ENCODE measurements at places on chromosomes 12 and 14.
A peak's percentile ranks its signal among the peaks of the same experiment; 100 is the strongest.

GRCh38 chr12:81692008-81692407 lies 67.1 kb downstream of the PPFIA2 start:
- no peak overlapping the region for H3K27ac ChIP-seq
- H3K4me3 ChIP-seq, result no peak overlapping the region
- no peaks in the 10 kb centered on the region for H3K27me3 ChIP-seq

DNA sequence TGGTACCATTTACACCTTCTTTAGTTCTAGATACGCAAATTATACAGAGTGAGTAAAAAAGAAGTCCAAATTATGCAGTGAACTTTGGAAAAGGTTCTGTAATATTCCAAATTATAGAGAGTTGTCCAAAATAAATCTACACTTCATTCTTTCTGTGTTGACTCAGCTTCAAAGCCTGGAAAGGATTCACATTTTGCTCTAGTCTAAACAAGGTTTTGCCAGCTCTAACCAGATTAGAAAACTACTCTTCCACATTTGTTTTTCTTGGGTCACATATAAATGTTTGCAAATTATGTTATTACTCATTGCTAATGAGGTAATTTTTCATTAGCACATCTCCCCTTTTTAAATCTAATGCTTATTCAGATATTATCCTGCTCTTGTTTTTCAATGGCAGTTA lies 1562.4 kb upstream of the SEL1L start:
- H3K4me3 ChIP-seq, result no peak overlapping the region
- H3K27me3 ChIP-seq, result no peaks in the 10 kb centered on the region
- H3K36me3 ChIP-seq, result no peaks in the 10 kb centered on the region
- H3K27ac ChIP-seq, result no peak overlapping the region
- H3K4me1 ChIP-seq, result no peaks in the 10 kb centered on the region

- no peak for DNase-seq
- no peaks in the 10 kb centered on the region for H3K4me1 ChIP-seq
- no peaks in the 10 kb centered on the region for H3K27me3 ChIP-seq
- H3K27ac ChIP-seq, result no peak overlapping the region
- H3K36me3 ChIP-seq, result no peaks in the 10 kb centered on the region
- H3K4me3 ChIP-seq, result no peak overlapping the region
These were observed 21.8 kb downstream of the FKBP11 start for GRCh38 chr12:48903363-48903981.

DNA sequence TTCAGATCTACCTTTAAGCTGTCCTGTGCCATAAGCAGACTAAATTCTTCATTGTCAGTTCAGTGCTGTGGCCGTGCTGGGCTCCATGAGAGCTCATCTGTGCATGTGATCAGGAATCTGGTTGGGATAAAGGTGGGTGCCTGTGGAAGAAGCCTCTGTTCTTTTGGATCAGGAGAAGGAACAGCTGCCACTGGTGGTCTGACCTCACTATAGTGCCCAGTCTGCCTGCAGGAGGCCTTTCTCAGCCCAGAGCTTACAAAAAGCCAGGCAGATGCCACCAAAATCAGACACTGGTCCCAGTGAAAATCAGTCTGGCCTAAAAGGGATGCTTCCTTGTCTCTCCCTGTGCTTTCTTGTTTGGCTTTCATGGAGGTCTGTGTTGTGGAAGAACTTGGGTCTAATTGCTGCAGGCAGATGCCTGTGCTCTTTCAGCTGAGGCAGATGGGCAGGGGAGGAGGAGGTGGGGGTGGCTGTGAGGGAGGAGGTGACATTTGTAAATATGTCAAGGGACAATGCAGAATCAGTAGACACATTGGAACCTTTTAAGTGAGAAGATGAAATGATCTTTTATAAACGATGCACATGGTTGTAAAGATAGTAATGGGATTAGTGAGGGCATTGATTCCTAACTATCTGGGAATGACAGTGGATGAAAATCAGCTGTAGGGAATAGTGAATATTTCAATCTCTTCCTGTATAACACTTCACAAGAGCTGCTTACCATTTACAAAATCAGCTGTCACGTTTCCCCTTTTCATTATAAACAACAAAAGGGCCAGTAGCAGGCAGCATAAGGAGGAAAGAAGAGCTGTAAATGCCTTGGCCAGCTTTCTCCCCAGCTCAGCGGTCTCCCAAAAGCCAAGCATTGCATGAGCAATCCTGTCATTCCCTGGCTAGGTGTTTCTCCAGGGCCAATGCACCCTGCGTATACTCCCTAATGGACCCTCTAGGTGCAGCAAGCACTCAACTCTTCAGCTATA lies 44.6 kb downstream of the CACNA2D4 start:
- H3K36me3 ChIP-seq, result no peaks in the 10 kb centered on the region
- no peaks in the 10 kb centered on the region for H3K27me3 ChIP-seq
- no peak for DNase-seq
- no peaks in the 10 kb centered on the region for H3K4me1 ChIP-seq
- H3K4me3 ChIP-seq, result no peak overlapping the region

GRCh38 chr12:124569375-124570148 lies 2.1 kb upstream of the NCOR2 start:
- H3K27ac ChIP-seq, result no peak overlapping the region
- H3K36me3 ChIP-seq, result no peaks in the 10 kb centered on the region
- no peaks in the 10 kb centered on the region for H3K27me3 ChIP-seq
- H3K4me3 ChIP-seq, result no peak overlapping the region

GRCh38 chr12:50740307-50740706 lies 23.6 kb upstream of the ATF1 start:
- DNase-seq, result no peak
- H3K4me1 ChIP-seq, result no peaks in the 10 kb centered on the region
- H3K27me3 ChIP-seq, result no peaks in the 10 kb centered on the region
- H3K36me3 ChIP-seq, result peaks cover 10% of the 10 kb centered on the region
- H3K4me3 ChIP-seq, result no peak overlapping the region

DNA sequence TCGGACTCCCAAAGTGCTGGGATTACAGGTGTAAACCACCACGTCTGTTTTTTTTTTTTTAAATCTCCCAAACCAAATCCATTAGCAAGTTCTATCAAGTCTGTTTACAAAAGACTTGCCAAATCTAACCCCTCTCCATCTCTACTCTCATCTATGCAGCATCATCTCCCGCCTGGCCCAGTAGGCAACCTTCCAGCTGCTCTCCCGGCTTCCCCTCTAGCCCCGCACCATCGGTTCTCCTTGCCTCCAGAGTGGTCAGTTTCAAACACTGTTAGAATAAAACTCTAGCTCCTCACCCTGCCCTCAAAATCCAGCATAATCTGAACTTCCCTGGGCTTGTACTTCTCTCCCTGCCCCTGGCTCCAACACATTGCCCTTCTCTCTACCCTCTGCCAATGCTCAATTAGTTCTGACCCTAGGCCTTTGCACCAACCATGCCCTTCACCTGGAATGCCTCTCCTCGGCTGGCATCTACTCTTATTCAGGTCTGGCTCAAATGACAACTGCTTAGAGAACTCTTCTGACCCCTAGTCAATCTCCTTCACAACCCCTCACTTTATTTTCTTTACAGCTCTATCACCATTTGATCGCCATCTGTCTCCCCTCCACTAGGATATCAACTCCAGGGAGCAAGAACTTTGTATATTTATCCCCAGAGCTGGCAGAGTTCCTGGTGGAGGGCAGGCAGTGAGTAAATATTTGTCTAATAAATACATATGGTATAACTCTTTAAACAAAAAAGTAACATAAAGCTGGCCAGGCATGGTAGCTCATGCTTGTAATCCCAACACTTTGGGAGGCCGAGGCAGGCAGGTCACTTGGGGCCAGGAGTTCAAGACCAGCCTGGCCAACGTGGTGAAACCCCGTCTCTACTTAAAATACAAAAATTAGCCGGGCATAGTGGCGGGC lies 4.9 kb downstream of the WSB2 start:
- no peak for DNase-seq
- no peak overlapping the region for H3K4me3 ChIP-seq
- no peaks in the 10 kb centered on the region for H3K27me3 ChIP-seq
- no peak overlapping the region for H3K27ac ChIP-seq

- no peak overlapping the region for H3K27ac ChIP-seq
- H3K27me3 ChIP-seq, result peaks cover 36% of the 10 kb centered on the region
- no peaks in the 10 kb centered on the region for H3K36me3 ChIP-seq
- H3K4me3 ChIP-seq, result no peak overlapping the region
- DNase-seq, result no peak
These were observed 1.7 kb upstream of the VASH1 start for GRCh38 chr14:76759589-76759988.

DNA sequence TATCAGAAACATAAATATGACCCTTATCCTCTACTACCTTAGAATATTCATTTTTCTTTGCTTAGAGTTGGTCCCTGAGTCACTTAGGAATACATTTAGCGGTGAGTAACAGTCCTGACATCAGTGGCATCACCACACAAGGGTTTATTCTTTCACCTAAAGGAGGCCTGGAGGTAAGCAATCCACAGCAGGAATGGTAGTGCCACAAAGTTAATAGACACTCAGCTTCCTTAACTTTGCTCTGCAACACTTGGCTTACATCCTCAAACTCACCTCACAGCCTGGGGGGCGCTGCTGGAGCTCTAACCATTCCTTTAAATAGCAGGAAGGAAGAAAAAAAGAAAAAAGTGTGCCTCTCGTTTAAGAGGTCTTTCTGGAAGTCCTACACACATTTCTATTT lies 29.1 kb downstream of the BBOF1 start:
- H3K4me3 ChIP-seq, result no peak overlapping the region
- no peak overlapping the region for H3K27ac ChIP-seq
- no peaks in the 10 kb centered on the region for H3K27me3 ChIP-seq
- H3K4me1 ChIP-seq, result no peaks in the 10 kb centered on the region
- no peaks in the 10 kb centered on the region for H3K36me3 ChIP-seq
- peak; percentile 5 for DNase-seq

DNA sequence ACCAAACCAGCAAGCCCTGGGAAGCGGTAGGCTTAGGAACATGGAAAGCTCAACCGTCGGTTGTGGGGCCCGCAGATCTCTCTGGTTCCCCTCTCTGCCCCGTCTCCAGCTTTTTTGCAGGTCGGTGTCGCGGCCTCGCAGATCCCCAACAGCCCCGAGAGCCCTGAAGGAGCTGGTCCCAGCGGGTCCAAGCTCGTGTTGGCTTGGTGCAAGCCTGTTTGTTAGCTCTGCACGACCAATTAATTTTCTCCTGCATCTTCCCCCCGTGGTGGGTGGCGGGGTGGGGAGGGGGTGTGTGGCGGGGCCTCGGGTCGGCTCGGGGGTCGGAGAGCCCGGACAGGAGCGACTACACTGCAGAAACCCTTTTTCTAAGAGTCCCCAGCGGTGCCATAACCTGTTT lies 449 bp upstream of the SLC24A4 start:
- H3K27me3 ChIP-seq, result peaks cover 45% of the 10 kb centered on the region
- H3K4me3 ChIP-seq, result peak overlapping the region; percentile 49
- H3K36me3 ChIP-seq, result no peaks in the 10 kb centered on the region
- no peaks in the 10 kb centered on the region for H3K4me1 ChIP-seq

- DNase-seq, result no peak
- no peaks in the 10 kb centered on the region for H3K36me3 ChIP-seq
- H3K4me1 ChIP-seq, result no peaks in the 10 kb centered on the region
- no peak overlapping the region for H3K4me3 ChIP-seq
- H3K27me3 ChIP-seq, result no peaks in the 10 kb centered on the region
These were observed 59.6 kb downstream of the PPFIA2 start for GRCh38 chr12:81699551-81699950.

DNA sequence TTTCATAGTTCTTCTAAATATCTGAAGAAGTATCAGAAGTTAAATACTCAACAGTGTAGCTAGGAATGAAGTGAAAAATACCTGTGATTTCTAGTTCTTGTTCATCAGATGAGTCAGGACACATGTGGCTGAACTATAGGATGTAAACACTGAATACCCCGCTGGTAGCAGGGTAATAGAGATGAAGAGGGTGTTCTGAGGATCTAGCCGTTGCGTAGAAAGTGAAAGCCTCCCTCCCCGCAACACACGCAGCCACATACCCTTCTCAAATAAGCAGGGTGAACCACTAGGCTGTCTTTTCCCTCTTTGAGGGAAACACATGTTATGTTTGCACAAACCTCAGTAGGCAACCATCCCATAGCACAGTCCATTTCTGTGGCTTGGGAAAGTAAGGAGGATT lies 16.4 kb upstream of the RNASE12 start:
- H3K36me3 ChIP-seq, result no peaks in the 10 kb centered on the region
- H3K4me3 ChIP-seq, result no peak overlapping the region
- no peak for DNase-seq
- no peaks in the 10 kb centered on the region for H3K4me1 ChIP-seq

- no peaks in the 10 kb centered on the region for H3K36me3 ChIP-seq
- no peak for DNase-seq
- no peak overlapping the region for H3K4me3 ChIP-seq
- no peak overlapping the region for H3K27ac ChIP-seq
These were observed 37.4 kb downstream of the SLC6A12 start for GRCh38 chr12:176321-177181.

GRCh38 chr12:67773896-67774295 lies 125.4 kb downstream of the DYRK2 start:
- H3K36me3 ChIP-seq, result no peaks in the 10 kb centered on the region
- H3K27me3 ChIP-seq, result no peaks in the 10 kb centered on the region
- H3K4me3 ChIP-seq, result no peak overlapping the region

GRCh38 chr12:105261010-105261409 lies 25.0 kb upstream of the APPL2 start:
- no peaks in the 10 kb centered on the region for H3K27me3 ChIP-seq
- no peak overlapping the region for H3K4me3 ChIP-seq
- DNase-seq, result no peak

DNA sequence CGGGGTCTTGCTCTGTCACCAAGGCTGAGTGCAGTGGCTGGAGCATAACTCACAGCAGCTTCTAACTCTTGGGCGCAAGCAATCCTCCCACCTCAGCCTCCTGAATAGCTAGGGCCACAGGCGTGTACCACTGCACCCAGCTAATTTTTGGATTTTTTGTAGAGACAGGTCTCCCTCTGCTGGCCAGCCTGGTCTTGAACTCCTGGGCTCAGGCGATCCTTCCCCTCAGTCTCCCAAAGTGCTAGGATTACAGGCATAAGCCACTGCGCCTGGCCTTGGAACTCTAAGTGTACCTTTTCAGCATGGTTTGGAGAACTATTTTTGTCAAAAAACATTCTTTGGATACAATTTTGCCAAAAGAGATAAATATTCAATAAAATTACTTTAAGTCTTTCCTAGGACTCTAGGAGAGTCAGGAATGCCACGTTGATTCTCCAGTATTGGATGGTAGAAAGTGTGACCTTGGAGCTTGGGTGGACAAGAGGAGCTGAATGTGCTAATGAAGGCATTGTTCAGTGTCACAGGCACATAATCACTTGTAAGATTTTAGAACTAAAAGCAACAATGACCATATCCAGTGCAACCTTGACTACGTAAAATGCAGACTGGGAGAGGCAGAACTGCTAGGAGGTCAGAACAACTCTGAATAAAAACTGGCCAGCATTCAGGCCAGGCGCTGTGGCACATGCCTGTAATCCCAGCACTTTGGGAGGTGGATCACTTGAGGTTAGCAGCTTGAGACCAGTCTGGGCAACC lies 2.8 kb downstream of the SRSF9 start:
- peaks cover 1% of the 10 kb centered on the region for H3K4me1 ChIP-seq
- no peak overlapping the region for H3K27ac ChIP-seq
- H3K27me3 ChIP-seq, result no peaks in the 10 kb centered on the region
- no peak overlapping the region for H3K4me3 ChIP-seq
